ENCODE measurements at places on chromosomes 1 and 21. TPM values are rescaled to one million over a fixed set of nuclear protein-coding genes. Genes with fewer than 3 reads are reported as not detected.

DNA sequence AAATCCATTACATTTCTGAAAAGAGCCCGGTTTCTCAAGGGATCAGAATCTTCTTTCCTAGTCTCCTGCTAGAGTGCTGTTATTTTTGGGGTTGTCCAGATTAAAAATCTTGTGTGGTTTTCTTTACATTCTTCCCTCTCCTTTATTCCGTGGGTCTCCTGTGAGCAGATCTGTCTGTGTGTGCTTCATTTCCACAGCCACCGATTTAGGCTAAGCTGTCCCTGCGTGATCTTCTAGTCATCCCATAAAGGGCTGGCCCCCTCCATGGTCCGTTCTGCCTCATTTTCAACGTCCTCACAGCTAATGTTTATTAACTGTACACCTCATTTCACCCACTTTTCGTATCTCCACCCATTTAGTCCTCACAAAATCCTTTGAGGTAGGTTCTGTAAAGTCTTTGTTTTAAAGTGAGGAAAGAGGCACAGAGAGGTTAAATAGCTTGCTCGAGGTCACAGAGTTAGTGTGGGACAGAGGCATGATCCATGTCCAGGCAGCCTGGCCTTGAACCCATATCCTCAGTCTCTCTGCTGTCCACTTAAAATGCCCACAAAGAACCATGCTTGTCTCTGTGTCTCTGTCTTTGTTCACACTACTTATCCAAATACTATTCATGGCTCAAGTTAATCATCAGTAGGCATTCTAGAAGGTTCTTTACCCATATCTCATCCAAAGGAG, 38.2 kb upstream of the KIF1B start:
- no peak for DNase-seq

The ADAMTSL4 gene
- polyA plus RNA-seq: 13.3 TPM

The GJC2 gene
- 2.1 TPM for polyA plus RNA-seq

The ZC3H12A gene
- polyA plus RNA-seq: 1.4 TPM

The NAV1 gene
- 19.8 TPM for polyA plus RNA-seq

DNA sequence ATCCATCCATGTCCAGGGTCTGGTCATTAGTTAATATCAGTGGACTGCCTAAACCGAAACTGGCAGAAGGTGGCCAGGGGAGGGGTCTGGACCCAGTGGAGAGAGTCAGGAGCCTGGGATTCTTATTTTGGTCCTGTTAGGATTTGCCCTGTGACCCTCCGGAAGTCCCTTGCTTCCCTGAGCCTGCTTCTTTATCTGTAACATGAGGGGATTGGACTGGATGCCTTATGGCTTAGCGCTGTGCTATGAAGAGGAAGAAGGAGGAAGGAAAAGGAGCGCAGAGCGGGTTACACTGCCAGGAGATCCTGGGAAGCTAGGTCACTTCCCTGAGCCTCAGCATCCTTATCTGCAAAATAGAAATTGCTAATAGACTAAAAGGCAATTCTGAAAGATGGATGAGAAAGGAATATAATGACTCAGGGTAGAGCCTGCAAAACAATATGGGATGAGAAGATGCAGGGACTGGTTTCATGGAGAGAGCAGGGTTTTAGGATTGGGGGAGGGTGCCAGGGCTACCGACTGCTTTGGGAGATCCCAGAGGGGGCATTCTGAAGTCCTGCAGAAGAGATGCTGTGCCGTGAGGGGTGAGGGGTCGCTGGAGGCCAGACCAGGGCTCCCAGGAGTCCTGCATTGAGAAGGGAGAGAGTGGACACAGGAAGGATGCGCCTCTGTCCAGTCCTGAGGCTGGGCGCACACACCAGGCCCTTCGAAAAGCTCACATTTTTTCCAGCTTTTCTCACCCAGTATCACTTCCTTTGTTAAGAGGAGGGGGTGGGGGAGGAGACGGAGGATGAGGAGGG, 460 bp upstream of the ADORA1 start:
- DNase-seq: no peak

GRCh38 chr1:45385302-45385701, 45.1 kb upstream of the MUTYH start:
- no peak for DNase-seq

DNA sequence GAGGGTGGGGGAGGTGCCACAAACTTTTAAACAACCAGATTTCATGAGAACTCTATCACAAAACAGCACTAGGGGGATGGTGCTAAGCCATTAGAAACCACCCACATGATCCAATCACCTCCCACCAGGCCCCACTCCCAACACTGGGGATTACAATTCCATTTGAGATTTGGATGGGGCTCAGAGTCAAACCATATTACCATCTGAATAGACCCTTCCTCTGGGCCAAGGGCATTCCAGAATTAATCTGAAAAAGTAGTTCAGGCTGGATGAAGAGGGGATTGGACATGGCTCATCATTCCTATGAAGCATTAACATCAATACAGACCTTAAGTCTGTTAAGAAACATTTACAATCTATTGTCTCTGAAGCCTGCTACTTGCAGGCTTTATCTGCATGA, 149.9 kb upstream of the DNAH14 start:
- no peak for DNase-seq

The OR2T29 gene
- not detected for polyA plus RNA-seq

- DNase-seq: no peak
These were observed 134.8 kb downstream of the ATG4C start for GRCh38 chr1:62918700-62919099.

GRCh38 chr1:166811691-166812090, 27.6 kb upstream of the POGK start:
- no peak for DNase-seq

The TRIM67 gene
- polyA plus RNA-seq: 0.34 TPM
